Stimulated activated CD4-positive, alpha-beta T cell treated with anti-CD3 and anti-CD28 coated beads, Interleukin-4, amount 100 ng/mL, for 48 hours (primary cell): ENCODE measurements at places on chromosomes 7 and 10.

- DNase-seq = no peak
Observed at GRCh38 chr10:43318976-43319960, 52.2 kb upstream of the FXYD4 start.

- DNase-seq = no peak
Observed at GRCh38 chr7:11175887-11176286, 202.2 kb downstream of the PHF14 start.

DNA sequence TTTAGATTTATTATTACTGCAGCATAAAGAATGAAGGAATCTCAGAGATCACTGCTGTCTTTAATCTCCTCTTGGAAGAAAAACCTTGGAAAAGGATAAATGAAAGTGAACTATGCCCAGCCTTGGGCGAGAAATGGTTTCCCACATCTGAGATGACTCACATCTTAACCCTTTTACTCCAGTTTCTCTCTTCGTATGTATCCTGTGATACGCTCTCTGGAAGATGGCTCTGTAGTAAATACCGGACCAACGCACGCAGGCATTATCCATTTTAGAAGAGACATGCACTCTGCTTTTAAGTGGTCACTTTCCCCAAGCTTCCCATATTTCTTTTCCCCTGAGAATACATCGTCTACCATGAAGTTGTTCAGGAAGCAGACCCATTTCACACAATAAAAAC lies 207.3 kb upstream of the BMPER start:
- no peak for DNase-seq

GRCh38 chr10:7320072-7320471 lies 90.8 kb downstream of the SFMBT2 start:
- no peak for DNase-seq

GRCh38 chr10:63757067-63757466 lies 235.9 kb downstream of the REEP3 start:
- DNase-seq = no peak

- no peak for DNase-seq
Observed at GRCh38 chr10:89391907-89392756, at the start of gene IFIT1. Gene IFIT1 (plus strand): TSS chr10:89392623. CDS start chr10:89392713, 90 bp downstream.

DNA sequence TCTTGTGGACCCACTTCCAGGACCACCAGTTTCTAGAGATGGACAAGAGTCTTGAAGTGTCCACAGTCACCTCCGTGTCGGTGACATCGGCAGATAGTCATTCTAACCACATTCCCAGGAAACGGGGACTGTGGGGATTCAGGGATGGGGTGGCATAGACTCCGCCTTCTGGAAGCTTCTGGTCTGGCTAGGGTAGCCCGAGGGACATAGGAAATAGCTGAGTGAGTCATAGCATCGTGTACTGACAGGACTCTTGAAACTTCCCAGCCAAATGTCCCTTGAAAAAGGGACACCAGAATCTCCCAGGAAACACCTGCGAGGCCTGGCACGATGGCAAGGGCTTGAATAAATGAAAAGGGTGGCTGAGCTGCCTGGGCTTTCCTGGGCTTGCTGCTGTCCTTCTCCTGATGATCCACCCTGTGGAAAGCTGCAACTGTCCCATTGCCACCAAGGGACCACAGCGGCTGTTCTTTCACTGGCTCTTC lies 84.1 kb upstream of the LRRC4 start:
- no peak for DNase-seq

DNA sequence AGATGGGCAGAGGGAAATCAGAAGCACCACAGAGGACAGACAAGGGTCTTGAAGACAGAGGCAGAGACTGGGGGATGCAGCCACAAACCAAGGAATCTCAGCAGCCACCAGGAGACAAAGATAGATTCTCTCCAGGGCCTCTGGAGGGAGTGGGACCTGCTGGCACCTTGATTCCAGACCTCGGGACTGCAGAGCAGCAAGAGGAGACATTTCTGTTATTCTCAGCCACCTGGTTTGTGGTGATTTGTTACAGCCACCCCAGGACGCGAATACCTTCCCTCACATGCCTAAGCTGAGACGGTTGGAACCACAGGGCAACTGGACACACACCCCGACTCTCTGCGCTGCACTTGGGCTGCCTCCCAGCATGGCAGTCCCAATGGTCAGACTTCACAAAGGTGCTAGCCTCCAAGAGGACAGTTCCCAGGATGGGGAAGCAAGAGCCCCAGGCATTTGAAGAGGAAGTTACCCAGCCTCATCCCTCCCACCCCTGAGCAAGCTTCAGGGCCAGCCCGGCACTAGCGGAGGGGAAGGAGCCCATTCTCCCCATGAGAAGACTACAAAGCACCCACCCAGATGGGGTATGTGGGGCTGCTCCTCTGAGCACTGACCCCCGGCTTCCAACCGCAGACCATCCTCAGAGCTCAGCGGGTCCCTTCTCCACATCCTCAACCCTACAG lies 104.6 kb upstream of the INSIG1 start:
- no peak for DNase-seq

- no peak for DNase-seq
Observed at GRCh38 chr10:131141207-131141606, 170.3 kb downstream of the TCERG1L start.

DNA sequence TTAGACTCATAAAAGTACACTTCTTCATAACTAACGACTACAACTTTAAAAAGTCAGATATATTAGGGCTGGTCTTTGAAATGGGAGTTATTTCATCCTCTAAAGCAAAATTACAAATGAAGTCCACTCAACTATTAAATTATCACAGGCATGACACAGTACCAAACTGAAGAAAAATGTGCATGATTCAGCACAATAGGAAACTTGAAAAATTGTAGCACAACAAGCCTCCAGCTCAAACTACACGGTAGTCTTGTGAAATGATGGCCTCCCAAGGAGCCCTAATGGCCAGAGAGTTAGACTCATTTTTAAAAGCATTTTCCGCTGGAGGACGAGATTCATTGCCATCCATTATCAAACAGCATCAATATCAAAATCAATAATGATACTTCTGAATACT lies 76.4 kb downstream of the MAGI2 start:
- no peak for DNase-seq

GRCh38 chr7:78198756-78199155 lies 400.2 kb downstream of the PHTF2 start:
- no peak for DNase-seq

DNA sequence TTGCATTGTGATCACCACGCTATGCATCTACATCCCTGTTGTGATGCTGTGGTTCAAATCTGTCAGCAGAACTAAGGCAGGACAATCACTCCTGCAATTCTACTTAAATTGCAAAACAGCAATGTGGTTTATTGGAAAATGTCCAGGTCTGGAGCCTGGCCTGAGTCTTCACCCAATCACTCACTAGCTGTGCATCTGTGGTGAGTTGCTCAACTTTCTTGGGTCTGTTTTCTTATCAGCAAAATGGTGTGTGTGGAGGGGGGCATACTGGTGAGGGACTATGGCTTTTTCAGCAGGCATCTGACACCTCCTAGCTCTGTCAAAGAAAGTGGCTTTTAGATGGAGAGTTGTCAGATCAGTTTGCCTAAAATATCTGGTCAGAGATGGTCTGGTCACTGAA lies 108.3 kb upstream of the FEZF1 start:
- no peak for DNase-seq

GRCh38 chr10:78616125-78616695 lies 452.6 kb upstream of the ZMIZ1 start:
- no peak for DNase-seq

GRCh38 chr10:71006506-71006905 lies 118.1 kb upstream of the PCBD1 start:
- no peak for DNase-seq

DNA sequence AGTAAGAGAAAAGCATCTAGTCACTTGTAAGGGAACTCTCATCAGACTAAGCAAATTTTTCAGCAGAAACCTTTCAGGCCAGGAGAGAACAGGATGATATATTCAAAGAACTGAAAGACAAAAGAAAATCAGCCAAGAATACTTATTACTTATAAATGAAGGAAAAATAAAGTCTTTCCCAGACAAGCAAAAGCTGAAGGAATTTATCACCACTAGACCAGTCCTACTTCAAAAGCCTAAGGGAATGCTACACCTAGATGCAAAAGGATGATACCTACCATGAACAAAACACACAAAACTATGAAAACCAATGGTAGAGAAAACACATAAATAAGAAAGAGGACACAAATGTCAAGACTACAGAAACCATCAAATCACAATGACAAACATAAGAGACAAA lies 126.6 kb upstream of the ABCB5 start:
- DNase-seq = no peak

GRCh38 chr10:107443813-107444212 lies 279.3 kb upstream of the SORCS1 start:
- DNase-seq = no peak

DNA sequence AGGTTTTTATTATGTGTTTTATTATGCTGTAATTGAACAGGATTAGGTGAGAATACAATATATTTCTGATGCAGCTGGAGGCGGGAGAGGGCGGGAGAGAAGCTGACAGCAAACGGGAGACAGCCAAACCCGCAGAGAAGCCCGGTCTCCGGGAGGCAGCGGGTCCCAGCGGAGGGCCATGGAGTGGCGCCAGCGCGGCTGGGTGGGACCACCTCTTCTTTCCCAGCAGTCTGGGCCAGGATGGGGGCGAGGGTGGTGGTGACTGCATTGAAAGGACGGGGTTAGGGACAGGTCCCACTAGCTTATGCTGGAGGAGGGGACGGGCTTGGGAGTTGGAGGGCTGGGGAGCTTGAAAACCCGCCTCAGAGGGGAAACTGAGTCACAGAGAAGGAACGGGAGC lies 14.5 kb upstream of the KAZALD1 start:
- no peak for DNase-seq

GRCh38 chr10:128185627-128186026 lies 59.4 kb upstream of the MKI67 start:
- DNase-seq = no peak

DNA sequence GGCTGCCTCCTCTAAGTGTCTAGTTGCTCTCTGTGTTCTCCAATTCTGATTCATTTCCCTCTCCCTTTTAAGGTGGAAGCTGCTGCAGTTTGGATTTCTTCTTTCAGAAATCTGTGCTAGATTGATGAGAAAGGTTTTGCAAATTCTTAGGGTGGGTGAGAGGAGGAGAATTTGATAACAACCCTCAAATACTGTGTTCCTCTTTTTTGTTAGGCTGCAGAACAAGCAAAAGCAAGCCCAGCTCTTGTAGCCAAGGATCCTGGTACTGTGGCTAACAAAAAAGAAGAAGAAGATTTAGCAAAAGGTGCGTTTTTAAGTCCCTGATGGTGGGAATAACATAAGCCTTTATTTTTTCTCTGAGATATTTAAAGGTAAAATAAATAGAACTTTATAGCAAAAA lies 49.1 kb downstream of the STAM start:
- no peak for DNase-seq

DNA sequence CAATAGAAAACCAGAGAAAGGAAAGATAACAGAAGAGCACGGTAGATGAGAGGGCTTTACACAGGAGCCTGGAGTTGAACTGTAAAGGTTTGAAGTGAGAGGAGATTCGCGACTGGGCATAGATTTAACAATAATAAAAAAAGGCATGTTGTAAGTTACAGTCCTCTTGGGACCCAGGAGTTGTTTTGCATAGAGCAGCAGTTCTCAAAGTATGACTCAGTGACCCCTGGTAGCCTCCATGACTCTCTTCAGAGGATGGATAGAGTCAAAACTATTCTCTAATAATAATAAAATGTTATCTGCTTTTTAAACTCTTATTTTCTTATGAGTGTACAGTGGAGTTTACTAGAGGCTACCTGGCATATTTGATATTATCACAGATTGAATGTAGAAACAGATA lies 262.3 kb downstream of the SORCS3 start:
- no peak for DNase-seq

- DNase-seq = no peak
Observed at GRCh38 chr10:82394122-82394521, 519.1 kb downstream of the NRG3 start.

GRCh38 chr7:151426441-151426903 lies 13.5 kb downstream of the CRYGN start:
- DNase-seq = no peak

GRCh38 chr7:66927348-66927948 lies 6.4 kb downstream of the TMEM248 start:
- DNase-seq = no peak

DNA sequence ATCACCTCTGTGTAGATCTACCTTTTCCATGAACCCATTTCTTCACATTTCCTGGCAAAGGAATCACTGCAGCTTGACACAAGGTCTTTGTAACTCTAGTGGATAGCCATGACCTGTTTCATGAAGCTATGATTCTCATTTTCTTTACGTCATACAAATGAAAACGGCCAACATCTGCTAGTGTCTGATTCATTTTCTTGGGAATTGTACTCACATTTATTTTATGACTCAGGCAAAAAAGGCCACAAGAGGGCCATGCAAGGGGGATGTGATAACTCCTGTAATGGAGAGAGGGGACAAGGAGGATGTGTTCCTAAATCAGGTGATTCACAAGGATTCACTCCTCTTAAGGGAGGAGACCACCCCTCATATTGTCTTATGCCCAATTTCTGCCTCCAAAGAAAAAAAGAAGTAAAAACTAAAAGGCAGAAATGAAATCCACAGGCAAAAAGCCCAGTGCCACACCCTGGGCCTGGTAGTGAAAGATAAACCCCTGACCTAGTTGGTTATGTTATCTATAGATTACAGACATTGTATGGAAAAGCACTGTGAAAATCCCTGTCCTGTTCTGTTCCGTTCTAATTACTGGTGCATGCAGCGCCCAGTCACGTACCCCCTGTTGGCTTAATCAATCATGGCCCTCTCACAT lies 249.9 kb downstream of the IPMK start:
- DNase-seq = no peak

DNA sequence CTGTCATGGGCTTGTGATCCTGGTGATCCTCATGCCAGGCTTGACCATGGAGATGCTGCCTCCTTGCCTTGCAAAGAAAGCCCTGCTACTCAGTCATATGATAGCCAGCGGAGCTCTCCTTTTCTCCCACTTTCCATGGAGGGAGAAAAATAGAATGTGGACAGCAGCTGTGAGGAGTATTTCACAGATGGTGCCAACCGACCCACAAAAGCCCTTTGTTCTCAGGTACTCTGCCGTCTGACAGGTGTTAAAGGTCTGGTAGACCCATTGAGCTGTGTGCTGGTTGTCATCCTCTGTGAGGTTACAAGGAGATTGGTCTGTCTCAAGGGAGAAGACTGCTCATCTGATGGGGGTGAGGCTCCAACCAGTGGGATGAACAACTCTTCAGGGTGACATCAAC lies 29.5 kb upstream of the COBL start:
- no peak for DNase-seq

GRCh38 chr10:101441541-101442455 lies 87.8 kb downstream of the BTRC start:
- DNase-seq = no peak

DNA sequence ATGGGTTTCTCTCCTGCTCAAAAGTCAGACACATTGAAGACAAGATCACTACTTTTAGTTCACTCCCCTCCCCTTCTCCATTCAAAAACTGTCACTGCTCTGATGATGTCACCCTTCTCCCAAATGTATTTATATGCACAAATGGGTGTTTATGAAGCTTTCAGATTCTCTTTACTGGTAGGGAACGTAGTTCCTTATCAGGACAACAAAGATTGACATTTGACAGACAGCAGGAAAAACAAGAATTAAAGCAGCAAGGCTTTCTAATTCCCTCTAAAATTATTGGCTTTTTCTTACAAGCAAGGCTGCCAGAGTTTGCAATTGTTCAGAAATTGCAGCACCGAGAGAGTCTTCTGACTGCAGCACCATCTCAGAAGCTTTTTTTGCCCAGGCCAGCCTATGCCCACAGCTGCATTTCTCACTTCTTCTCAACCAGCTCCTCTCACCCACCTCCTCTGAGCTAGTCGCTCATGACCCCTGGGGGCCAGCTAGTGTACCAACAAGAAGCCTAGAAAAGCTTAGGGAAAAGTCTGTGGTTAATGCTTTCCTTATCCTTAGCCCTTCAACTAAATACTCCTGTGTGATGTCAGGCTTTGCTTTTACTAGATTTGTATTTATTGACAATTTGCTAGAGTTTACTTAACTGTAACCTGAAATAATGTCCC lies 265.1 kb downstream of the HTR7 start:
- no peak for DNase-seq
